ENCODE measurements at places on chromosomes 3 and 15.

GRCh38 chr3:139098391-139098790, 53.7 kb upstream of the PRR23C start:
- DNase-seq = no peak

DNA sequence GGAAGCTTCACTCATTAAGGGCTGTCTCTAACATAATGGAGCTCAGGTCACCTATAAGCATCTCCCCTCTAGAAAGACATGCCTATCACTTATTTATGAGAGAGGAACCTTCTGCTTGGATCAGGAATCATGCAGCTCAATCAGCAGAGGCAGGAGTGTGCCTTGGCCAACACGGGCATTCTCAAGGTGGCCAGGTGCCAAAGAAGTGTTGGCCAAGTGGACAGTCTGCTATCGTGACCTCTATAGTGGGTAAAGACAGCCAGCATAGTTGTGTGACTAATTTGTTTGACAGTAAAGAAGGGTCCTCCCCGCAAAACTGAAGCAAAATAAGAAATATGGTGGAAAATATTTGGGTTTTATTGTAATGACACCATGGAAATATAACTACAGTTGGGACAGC, 14.7 kb upstream of the AGTR1 start:
- DNase-seq = no peak

DNA sequence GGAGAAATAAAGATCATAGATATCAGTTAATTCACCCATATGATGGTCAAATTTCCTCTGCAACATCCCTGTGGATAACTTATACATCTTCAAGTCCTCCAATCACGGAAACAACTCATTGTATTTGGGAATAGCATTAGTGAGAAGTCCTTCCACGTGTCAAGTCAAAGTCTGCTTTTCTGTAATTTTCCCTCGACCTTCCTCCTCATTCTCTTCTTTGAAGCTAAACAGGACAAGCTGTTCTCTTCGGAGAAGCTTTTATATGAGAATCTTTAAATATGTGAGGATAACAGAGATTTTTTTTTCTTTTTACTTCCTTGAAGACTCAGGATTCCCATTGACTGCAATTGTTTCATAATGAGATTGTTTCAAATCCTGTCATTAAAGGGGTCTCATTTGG, 230.4 kb downstream of the ZPLD1 start:
- DNase-seq = no peak

DNA sequence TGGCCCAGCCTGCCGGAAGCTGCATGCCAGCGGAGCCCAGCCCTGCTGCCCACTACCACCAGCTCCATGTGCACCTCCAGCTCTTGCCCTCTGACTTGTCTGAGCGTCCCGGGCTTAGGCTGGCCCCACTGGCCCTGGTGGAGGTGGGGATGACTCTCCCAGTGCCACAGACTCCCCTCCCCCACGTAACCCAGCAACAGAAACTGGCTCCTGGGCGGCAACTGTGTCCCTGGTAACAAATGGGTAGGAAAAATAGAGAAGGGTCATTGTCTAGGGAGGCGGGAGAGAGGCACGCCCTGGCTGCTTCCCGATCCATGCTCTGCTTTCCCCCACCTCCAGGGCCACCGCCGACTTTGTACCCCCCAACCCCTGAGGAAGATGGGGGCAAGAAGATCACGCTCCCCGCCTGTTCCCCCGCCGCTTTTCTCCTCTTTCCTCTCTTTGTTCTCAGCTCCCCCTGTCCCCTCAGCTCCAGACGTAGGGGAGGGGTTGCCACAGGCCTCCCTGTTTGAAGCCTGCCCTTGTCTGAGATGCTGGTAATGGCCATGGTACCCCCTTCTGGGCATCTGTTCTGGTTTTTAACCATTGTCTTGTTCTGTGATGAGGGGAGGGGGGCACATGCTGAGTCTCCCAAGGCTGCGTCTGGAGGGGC, 10.8 kb upstream of the SEMA3B start:
- peak; percentile 17 for DNase-seq

DNA sequence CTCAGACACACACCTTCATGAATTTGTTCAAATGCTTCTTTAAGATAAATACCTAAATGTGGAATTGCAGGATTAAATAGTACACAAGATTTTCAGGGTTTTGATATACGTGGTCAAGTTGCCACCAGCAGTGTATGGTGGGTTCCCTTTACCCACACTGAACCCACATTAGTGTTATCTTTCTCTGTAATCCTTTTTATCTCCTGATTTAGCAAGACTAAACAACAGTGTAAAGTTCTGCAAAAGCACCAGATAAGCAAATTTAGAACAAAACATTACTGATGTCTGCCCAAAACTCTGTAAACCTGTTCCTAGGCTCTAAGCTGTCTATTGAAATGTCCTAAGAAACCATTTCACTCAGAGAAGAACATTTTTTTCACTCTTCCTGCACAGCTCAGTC, 352.9 kb downstream of the FHIT start:
- no peak for DNase-seq

DNA sequence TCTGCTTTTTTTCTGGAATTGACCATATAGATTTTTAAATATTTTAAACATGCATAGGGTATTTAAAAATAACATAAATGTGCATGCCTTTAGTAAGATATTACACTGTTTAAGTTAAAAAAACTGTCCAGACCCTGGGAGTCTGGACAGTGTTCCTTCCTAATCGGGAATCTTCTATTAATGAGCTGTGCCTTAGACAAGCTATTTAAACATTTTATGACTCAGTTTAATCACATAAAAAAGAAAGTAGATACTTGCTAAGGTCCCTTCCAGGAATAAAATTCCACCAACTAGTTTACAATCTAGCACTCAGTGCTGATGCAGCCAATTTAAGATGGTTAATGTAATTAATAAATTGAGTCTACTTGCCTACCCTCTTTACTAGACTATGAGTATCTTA, 140.4 kb upstream of the DPH6 start:
- no peak for DNase-seq

DNA sequence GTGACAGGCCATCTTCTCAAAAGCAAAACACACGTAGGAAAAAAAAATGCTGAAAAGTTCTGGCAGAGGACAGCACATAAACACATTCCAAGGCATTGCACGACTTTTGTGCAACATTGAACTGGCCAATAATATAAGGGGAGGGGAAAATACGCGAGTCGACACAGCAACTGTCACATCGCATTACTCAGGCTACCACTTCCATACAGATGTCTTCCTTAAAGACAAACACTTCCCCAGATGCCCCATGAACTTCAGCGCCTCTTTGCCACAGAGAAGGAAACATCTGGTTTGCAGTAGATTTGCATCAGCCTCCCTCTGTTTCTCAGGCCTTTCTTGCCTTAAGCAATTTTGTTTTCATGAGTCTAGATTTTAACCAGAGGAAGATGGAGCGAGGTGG, 144.4 kb upstream of the IGF1R start:
- no peak for DNase-seq

GRCh38 chr3:98246142-98246541, 17.9 kb upstream of the OR5H6 start:
- no peak for DNase-seq

DNA sequence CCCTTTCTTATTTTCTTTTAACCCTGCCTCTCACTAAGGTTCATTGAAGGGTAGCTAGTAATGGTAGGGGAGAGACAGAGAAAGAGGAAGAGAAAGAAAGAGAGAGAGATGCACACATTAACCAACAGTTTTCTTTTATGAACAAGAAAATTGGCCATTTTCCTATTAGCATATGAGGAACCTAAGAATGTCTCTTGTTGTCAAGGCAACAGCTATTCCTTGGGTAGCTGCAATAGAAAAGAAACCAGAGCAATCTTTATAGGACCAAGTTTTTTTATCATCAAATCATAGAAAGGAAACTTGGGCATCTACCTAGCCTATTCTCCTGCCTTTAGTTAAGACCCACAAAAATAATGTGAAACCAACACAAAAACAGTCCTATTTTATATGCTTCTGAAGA, 15.0 kb upstream of the CCDC39 start:
- no peak for DNase-seq

- DNase-seq = no peak
These were observed 28.6 kb upstream of the CCDC39 start for GRCh38 chr3:180707896-180708295.

GRCh38 chr3:73055583-73055982, 5.9 kb upstream of the EBLN2 start:
- no peak for DNase-seq

- DNase-seq = no peak
These were observed 11.5 kb upstream of the PCSK6 start for GRCh38 chr15:101500865-101501551.

- DNase-seq = no peak
These were observed 236.2 kb downstream of the ITPR1 start for GRCh38 chr3:4729061-4729973.

DNA sequence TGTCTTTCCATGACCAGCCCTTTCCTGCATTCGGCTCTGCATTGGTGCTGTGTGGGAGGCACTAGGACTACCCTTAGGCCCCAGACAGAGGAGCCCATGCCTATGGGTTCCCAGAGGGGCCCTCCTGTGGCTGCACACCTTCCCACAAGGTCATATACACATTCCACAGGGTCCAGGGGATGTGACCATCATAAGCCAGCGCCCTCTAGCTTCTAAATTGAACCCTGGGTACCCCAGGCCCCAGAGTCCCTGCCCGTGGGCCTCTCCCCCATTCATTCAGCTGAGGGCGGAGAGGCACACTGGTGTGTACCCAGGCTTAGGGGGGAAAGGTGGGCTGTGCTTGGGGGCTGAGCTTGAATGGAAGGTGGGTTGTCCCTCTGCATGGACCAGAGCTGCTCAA, 10.2 kb upstream of the SLC6A6 start:
- no peak for DNase-seq

GRCh38 chr15:92149465-92149864, 244.2 kb upstream of the ST8SIA2 start:
- DNase-seq = no peak

DNA sequence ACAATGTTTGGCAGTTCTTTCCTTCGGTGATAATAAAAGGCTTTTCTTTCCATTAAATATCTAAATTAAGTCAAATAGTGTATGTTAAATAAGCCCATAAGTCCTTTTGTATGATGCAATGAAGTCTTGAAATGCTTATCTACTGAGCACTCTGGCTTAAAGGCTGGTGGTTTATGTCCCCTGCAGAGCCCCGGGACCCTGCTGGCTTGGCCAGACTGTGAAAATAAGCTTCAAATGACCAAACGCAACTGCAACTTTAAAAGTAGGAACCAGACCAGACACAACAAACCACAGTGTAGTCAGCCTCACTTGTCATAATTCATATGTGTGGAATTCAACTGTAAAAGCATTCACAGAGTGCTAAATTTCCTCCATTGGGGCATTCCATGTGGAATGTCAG, 72.5 kb downstream of the FOXP1 start:
- no peak for DNase-seq

GRCh38 chr3:103690536-103690935, 1255.7 kb downstream of the ZPLD1 start:
- no peak for DNase-seq

- DNase-seq = no peak
These were observed 143.4 kb downstream of the GREM1 start for GRCh38 chr15:32861174-32861573.

DNA sequence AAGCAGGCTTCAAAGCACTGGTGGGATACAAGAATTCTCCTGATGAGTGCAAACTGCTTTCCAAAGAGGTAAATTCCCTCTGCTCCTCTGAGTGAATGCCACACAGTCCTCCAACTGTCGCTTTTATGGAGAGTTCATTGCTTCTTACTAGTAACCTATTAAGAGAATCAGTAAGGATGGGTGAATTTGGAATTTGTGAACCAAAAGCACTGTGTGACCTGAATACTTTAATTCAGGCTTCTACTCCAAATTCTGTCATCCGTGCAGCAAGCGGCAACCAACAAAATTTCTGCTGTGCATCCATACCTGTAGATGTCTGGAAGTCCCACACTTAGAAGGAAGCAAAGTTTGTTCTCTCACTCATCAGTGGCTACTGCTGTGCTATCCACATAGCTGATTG, 66.7 kb upstream of the SNRK start:
- DNase-seq = no peak

GRCh38 chr3:30042274-30042859, 564.0 kb upstream of the TGFBR2 start:
- DNase-seq = no peak

DNA sequence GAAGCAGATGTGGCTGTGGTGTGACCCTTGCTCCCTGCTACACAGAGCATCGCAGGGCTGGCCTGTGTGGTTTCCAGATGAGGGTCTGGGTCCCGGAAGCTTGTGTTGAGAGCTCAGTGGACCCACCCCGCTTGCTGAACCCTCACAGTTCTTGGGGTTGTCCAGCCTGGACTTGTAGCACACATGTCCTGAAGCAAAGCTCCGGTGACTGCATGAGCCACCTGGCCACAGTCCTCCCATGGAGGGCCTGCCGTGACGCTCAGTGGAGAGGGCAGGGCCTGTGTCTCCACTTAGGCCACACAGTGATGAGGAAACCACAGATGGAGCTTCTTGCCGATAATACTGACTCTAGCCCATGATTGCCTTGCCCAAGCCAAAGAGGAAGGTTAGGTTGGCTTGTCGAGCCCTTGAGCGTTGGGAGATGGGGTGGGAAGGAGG, 62.6 kb downstream of the RGMA start:
- no peak for DNase-seq

- DNase-seq = no peak
These were observed 151.7 kb downstream of the NR1D2 start for GRCh38 chr3:24096695-24097290.

- DNase-seq = no peak
These were observed 23.3 kb downstream of the CFAP161 start for GRCh38 chr15:81157195-81157938.

DNA sequence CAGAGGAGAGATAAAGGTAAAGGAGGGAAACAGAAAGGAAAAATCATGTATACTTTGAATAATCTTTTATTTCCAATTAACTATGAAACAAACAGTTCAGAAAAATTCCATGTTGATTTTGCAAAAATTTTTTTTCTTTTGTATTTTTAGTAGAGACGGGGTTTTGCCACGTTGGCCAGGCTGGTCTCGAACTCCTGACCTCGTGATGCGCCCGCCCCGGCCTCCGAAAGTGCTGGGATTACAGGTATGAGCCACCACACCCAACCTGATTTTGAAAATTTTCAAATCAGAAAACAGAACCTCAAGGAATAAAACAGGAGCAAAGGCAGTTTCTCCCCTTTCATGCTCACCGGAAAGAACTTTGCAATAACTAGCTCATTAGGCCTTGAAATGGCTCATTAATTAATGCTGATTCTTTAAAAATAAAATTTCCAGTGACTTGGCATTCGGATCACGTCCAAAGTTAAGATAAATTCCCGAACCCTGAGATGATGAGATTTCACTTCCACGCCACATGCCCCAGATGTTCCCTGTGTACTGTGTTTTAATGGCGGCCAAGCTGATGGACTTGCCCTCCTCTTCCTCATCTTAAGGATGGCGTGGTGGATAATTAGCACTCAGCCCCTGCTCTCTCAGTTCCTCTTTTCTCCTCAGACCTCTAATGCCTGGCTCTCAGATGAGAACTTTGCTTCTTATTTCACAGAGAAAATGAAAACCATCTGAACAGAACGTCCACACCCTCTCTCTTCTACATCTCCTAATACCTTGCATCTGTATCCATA, 10.8 kb downstream of the BCL2L10 start:
- no peak for DNase-seq

- DNase-seq = no peak
These were observed 187.3 kb upstream of the ZNF385D start for GRCh38 chr3:21938267-21938681.

GRCh38 chr3:66989860-66990696, 8.0 kb upstream of the KBTBD8 start:
- DNase-seq = no peak

GRCh38 chr15:91855241-91855640, 1.7 kb downstream of the SLCO3A1 start:
- DNase-seq = no peak

- no peak for DNase-seq
These were observed 5.0 kb downstream of the NEK11 start for GRCh38 chr3:131031660-131032059.
